ENCODE measurements at places on chromosomes 4 and X.

DNA sequence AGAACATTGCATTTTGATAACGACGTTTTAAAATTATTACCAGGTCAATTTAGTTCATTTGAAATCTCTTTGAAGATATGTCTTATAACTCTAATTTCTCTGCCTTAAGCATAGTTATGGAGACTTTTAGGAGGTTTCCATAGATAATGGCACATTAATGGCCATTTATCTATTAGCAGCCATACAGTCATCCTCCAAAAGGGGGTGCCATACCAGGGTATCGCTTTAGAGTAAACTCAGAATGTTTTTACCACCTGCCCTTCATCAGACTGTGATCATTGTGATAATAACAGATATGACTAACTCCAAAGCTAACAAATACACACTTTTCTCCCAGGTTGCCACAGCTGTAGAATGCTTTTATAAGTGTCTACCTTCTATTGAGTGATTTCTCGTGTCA lies 461.5 kb downstream of the FSTL5 start:
- no peak for DNase-seq

- DNase-seq: no peak
Measured at GRCh38 chrX:24055043-24055356, 244 bp downstream of the EIF2S3 start.

DNA sequence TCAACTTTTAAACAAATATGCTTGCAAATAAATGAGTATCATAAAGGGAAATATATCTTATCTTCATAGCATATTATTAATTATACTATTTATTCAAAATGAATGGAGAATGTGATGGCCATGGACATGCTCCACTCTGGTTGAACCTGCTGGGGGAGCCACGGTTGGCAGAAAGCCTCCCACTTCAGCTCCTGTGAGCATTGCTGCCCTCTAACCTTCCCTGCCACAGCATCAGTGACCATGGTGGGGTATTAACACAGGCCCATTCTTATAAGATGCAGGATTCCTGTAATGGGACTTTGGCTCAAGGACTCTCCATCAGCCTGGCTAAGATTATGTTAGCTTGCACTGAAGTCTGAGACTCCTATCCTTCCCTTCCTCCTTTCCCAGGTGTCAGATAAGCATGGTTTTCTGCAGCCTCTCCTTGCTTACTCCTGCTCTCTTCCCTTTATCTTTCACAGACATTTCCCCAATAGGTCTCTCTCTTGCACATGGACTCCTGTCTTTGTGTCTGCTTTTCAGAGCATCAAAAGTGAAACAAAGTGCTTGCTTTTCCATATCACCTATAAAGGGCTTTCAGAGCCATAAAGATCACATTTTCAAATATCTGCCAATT lies 4.9 kb upstream of the ABRAXAS1 start:
- DNase-seq: no peak

- DNase-seq: no peak
Measured at GRCh38 chr4:142701017-142701416, 145.1 kb downstream of the INPP4B start.

- no peak for DNase-seq
Measured at GRCh38 chrX:23930894-23931604, 23.2 kb downstream of the CXorf58 start.

DNA sequence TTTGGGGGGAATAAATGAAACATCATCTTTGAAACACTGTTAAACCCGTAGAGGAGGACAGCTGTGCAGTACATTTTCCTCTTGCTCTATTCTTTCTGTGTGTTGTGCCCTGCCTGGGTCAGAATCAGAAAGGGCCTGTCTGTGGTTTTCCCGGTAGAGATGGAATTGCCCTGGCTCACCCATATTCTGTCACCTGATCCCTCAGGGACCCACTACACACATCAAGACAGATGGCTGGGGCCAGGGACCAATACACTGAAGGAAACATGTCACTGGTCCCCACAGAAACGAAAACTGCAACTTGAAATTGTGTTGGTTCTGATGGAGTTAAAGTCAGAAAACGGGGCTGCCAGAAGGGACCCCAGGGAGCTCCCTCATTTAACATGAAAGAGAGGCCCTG lies 114.9 kb downstream of the ZNF827 start:
- DNase-seq: no peak

DNA sequence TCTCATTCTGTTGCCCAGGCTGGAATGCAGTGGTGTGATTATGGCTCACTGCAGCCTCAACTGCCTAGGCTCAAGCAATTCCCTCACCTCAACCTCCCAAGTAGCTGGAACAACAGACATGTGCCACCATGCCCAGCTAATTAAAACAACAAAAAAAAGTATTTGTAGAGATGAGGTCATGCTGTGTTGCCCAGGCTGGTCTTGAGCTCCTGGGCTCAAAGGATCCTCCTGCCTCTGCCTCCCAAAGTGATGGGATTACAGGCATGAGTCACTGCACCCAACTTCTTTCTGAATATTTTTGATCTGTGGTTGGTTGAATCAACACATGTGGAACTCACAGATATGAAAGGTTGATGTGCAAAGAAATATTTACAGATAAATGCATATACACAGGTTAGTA lies 18.5 kb upstream of the SEPTIN11 start:
- DNase-seq: no peak

GRCh38 chr4:930028-930551 lies 2.0 kb downstream of the GAK start:
- no peak for DNase-seq

DNA sequence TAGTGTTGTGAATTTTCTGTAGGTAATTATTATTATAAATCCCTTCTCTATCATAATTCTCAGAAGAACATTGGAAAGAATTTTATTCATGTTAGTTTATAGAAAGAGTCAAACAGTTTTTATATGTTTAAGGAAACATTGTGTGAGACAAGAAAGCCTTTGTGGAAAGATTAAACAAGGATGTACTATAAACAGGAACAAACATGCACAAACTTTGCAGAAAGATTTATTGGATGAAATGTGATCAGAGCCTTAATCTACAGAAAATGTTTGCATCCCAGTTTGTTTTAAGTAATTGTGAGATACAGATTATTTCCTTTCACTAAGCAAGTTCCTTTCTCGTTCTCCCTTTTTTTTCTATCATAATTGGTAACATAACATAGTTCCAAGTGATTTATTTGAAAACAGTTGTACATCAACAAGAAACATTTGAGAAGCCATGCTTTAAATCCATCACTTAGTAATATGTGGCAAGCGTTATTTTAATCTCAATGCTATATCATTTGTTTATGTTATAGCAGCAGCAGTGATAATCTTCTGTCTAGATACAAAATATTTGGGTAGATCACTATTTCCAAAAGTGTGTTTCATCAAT lies 129.4 kb downstream of the SLC4A4 start:
- DNase-seq: no peak

DNA sequence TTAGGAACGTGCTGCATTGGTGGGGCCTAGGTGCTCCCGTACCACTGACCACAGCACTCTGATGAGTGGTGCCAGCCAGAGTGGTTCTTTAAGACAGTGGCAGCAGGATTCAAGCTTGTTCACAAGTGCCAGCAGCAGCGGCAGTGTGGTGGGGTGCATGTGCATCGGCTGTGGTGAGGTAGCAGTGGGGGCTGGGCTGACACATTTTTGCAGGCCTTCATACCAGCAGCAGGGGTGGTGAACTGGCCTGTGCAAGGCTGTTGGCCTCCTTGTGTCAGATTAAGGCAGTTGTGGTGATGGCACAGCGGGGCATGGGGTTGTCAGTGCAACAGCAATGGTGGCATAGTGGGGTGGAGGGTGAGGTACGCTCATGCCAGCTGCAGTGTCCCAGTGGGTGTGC lies 131.4 kb downstream of the PABPC4L start:
- no peak for DNase-seq

- DNase-seq: no peak
Measured at GRCh38 chrX:22404297-22404696, 131.6 kb downstream of the CBLL2 start.

- no peak for DNase-seq
Measured at GRCh38 chr4:63894161-63894560, 515.1 kb downstream of the TECRL start.

DNA sequence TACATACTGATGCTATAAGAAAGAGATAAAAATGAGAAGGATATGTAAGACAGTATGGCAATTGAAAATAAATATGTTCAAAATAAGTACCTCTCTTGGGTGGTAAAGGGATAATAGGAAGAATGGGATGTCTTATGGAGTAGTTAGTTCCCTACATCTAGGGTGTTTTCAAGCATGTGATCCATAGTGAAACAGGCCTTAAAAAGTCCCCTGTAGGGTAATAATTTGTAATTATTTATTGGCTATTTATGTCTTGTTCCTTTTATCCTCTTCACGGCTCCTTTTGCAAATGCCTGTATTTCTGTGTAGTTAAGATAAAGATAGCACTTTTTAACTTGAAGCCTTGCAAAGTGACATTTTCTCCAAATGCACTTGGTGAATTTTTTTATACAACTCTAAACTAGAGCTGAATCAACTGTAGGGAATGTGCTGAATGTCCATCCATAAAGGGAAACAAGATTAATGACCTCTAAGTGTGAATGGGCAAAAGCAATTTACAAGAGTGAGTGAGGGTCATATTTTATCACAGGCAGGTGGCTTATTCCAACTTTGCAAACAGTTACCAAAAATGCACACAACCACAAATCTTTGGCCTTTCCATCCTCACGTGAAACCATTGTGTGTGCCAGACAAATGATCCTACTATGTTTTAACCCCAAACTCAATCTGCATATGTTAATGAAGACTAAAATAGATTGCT lies 299.0 kb downstream of the KCNIP4 start:
- DNase-seq: no peak

DNA sequence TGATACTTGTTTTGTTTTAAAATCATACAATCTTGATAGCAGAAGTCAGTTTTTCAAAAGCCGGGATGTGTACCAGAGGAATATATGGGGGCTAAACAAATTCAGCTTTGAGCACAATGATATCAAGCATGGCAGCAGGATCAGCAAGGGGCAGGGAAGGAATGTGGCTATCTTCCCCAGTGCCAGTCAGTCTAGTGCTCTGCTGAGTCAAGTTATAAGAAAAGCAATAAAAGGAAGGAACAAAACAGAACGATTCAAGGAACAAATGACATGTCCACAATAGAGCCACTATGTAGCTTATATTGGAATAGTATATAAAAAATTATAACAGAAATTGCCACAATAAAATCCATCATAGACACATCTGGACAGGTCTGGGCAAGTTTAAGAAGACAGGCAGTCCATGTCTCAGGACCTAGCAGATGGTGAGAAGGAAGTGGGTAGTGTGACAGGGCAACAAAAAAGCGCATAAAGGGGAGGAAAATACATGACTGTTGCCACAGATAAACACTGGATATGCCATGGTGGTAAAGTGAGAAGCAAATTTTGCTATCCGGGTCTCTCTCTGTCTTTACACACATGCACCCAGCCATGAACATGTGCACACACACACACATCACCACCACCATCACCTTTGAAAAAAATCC lies 518.2 kb upstream of the HTR2C start:
- DNase-seq: no peak

GRCh38 chrX:9134366-9134765 lies 100.4 kb upstream of the FAM9B start:
- peak; percentile 88 for DNase-seq

DNA sequence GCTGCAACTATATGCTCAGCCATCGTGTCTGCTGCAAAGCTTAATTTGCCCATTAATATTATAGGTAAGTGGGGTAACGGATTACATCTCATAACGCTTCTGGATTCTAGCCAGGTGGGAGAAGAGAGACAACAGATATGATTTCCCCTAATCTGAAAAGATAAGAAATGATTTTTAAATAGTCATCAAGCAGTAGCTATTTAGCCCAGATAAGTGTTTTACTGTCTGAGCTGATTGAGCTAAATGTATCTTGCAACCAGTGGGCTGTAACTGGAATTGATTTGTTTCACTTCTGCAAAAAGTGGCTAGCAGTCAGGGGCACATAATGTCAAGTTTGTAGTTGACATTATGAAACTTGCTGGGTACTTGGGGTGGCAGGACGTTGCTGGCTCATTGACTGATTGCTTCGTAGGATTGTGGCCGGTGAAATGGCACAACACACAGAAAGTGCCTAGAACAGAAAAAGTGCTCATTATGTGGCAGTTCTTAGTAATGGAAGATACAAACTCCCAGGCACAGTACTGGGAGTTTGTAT lies 18.5 kb downstream of the LAP3 start:
- DNase-seq: no peak

- peak; percentile 24 for DNase-seq
Measured at GRCh38 chrX:111868726-111869638, 7.0 kb upstream of the TRPC5OS start.

GRCh38 chr4:5746829-5747737 lies 36.1 kb downstream of the EVC start:
- no peak for DNase-seq

- DNase-seq: no peak
Measured at GRCh38 chr4:16075975-16076757, 7.7 kb downstream of the PROM1 start.

GRCh38 chr4:16812041-16812440 lies 86.4 kb downstream of the LDB2 start:
- no peak for DNase-seq

GRCh38 chrX:16023790-16024734 lies 99.3 kb upstream of the GRPR start:
- DNase-seq: no peak

GRCh38 chrX:22193851-22194659 lies 78.7 kb upstream of the CBLL2 start:
- no peak for DNase-seq

GRCh38 chr4:15451181-15451865 lies 18.4 kb upstream of the CC2D2A start:
- no peak for DNase-seq

DNA sequence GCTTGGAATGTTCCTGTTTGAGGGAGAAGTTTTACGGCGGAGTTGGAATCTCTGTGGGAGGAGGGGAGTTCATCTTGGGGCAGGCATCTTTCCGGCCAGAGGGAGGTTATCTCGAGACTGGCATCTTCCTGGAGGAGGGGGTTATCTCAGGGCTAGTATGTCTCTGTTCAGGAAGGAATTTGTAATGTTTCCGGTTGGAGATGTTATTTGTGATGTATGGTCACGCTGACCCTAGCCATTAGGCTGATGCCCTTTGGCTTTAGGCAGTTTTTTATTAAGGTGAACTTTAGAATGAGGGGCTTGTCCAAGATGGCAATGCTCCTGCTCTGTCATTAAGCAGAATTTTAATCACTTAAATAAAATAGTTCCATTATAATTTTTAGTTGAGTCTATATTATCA lies 449.7 kb downstream of the PCDH10 start:
- no peak for DNase-seq

DNA sequence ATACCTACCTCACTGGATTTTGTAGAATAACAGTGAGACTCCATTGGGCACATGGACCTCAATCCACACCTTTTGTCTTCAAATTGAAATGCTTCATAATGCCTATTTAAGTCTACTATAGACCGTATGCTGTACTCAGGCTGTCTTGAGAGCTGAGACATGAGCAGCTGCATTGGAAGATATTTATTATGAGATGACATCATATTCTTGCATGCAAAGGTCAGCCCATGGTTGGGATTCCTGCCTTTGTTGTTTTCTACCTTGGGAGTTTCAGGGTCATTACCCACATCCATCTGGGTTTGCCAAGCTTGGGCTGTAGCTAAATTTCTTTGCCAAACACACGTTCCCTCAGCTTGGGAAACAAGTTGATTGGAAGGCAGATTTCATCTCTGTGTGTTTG lies 33.2 kb upstream of the MAMLD1 start:
- DNase-seq: no peak
